ENCODE measurements at places on chromosomes 2 and 18.
A peak's percentile ranks its signal among the peaks of the same experiment; 100 is the strongest.

DNA sequence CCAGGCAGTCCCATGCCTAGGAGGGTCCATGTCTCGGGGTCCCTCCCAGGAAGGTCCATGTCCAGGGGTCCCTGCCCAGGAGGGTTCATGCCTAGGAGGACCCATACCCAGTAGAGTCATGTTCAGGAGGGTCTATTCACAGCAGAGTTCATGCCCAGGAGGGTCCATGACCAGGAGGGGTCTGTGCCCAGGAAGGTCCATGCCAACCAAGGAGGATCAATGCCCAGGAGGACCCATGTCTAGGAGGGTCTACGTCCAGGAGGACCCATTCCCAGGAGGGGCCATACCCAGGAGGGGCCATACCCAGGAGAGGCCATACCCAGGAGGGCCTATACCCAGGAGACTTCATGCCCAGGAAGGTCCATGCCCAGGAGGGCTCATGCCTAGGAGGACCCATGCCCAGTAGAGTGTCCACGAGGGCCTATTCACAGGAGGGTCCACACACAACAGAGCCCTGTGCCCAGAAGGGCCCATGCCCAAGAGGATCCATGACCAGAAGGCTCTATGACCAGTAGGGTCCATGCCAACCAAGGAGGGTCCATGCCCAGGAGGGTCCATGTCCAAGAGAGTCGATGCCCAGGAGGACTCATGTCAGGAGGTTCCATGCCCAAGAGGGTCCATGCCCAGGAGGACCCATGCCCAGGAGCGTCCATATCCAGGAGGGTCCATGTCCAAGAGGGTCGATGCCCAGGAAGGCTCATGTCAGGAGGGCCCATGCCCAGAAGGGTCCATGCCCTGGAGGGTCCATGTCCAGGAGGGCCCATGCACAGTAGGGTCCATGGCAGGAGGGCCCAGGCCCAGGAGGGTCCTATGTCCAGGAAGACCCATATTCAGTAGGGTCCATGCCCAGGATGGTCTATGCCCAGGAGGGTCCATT is 10.1 kb downstream of the GPR35 start:
- DNase-seq, result no peak

DNA sequence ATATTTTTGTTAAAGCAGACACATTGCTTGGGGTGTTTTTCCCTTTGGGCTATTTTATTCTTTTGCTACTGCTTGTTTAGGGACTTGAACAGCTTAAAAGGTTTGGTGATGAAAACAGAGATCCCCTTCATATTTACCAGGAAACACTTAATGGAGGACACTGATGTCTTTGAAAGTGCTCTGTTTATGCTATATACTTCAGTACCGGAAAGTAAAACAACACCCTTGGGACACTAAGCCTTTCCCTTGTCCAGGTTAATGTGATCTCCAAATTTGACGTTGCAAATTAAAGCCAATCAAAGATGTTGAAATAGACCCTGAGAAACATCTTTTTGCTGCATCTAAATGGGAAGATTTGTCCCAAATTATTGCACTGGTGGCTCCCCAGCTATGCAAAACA is 564.6 kb upstream of the PKDCC start:
- DNase-seq, result no peak

DNA sequence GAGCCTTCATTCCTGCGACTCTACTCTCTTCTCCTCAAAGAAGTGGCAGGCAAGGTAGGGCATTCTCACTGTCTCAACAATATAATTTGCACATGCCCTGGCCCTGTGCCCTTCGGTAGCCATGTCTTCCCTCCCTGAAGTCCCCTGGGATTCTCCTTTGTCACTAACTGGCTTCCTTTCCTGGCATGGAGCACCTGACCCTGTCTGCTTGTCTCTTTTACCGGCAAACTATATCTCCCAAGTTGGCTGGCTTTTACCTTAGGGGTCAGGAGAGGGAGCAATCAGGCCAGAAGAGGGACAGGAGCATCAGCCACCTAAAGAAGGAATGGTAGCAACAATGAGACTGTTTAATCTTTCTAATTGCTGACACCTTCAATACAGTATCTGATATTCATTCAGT is 51.9 kb upstream of the RMDN2 start:
- DNase-seq, result no peak

DNA sequence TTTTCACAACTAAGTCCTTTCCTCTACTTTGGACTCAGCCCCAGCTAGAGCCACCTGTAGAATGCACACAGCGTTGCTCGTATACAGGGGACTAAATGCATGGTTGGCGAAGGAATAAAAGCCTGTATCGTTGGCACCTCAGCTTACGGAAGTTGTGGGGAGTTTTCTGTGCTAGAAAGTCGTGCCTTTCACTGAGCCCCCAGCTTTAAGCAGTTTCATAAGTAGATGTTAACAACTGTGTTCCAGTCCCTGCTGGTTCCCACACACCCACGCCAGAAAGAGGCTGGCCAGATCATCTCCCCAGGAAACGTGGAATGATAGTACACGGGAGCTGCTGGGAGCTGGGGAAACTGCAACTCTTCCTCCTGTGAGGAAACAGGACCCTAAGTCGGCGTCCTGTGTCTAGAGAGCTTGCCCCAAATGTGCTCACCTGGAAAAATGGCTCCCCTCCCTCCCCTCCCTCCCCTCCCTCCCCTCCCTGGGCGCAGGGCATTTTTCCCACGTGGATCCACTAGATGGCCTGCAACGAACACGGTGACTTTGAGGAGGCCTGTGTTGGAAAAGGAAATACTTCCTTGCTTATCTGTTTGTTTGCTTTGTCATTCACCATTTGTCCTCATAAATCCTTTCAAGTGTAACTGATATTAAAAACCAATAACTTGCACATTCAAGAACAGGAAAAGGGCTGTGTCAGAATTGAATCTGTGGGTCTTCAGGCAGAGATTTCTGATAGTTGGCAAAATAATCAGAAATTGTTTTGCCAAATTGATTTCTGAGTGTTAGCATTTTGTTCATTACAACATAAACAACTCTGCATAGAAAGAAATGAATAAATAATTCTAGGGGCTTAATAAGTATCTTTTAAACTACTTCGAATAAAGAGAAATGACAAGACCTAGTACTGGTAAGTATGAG is 43.9 kb upstream of the RFX8 start:
- DNase-seq, result no peak

GRCh38 chr2:226756131-226756530 is 43.5 kb downstream of the IRS1 start:
- DNase-seq, result no peak

DNA sequence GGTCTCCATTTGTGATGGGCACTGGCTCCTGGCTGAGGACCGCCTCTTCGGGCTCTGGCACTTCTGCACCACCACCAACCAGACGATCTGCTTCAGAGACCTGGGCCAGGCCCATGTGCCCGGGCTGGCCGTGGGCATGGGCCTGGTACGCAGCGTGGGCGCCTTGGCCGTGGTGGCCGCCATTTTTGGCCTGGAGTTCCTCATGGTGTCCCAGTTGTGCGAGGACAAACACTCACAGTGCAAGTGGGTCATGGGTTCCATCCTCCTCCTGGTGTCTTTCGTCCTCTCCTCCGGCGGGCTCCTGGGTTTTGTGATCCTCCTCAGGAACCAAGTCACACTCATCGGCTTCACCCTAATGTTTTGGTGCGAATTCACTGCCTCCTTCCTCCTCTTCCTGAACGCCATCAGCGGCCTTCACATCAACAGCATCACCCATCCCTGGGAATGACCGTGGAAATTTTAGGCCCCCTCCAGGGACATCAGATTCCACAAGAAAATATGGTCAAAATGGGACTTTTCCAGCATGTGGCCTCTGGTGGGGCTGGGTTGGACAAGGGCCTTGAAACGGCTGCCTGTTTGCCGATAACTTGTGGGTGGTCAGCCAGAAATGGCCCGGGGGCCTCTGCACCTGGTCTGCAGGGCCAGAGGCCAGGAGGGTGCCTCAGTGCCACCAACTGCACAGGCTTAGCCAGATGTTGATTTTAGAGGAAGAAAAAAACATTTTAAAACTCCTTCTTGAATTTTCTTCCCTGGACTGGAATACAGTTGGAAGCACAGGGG is 5.5 kb downstream of the TMEM37 start:
- no peak for DNase-seq

DNA sequence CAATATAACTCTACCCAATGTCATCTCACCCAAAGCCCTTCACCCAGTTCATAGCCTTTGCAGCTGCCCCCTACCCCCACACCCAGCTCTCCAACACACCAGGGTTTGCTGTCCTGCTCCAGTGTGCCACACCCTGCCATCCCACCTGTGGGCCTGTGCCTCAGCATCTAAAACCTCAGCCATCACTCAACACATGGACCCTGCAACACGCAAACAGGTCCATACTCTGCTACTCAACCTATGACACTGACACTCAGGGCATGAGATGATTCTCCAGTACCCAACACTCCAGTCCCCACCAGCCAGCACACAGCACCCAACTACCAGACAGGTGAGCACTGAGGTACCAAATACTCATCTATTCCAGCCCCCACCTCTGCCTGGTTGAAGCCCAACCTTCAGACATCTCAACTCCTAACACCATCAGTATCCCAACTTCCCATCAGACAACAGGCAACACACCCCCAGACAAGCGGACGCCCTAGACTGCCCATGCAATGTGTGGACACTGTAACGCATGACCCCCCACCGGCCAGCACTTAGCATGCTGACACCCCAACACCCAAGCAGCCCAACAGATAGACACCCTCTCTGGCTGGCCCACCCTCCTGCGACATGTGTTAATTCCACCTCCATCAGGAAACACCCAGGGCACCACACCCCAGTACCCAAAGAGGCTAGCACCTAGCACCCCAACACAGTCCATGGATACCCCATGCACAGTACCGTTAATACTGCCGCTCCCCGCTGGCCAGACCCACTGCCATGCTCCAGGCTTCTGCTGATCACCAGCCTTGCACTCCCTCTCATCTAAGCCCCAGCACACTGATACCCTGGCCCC is 25.0 kb downstream of the ZAP70 start:
- no peak for DNase-seq

- DNase-seq, result no peak
Measured at GRCh38 chr2:54529935-54530334, 73.8 kb downstream of the SPTBN1 start.

- DNase-seq, result no peak
Measured at GRCh38 chr2:100599566-100599965, 36.8 kb downstream of the PDCL3 start.

DNA sequence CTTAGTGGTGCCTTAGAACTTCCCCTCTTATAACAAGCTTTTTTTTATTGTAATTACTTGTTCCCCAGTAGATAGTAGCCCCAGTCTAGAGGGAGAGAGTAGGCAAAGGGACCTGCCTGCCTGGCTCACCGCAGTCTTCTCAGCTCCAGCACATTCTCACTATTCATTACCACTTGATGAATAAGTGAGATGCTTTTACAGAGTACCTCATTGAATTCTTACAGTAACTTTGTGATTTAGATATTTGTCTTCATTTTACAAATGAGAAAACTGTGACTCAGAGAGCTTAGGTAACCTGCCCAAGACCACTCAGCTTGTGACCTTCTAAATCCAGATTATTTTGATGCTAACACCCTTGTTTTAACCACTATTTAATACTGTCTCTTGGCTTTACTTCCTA is 77.8 kb downstream of the CHRNA1 start:
- DNase-seq, result no peak

DNA sequence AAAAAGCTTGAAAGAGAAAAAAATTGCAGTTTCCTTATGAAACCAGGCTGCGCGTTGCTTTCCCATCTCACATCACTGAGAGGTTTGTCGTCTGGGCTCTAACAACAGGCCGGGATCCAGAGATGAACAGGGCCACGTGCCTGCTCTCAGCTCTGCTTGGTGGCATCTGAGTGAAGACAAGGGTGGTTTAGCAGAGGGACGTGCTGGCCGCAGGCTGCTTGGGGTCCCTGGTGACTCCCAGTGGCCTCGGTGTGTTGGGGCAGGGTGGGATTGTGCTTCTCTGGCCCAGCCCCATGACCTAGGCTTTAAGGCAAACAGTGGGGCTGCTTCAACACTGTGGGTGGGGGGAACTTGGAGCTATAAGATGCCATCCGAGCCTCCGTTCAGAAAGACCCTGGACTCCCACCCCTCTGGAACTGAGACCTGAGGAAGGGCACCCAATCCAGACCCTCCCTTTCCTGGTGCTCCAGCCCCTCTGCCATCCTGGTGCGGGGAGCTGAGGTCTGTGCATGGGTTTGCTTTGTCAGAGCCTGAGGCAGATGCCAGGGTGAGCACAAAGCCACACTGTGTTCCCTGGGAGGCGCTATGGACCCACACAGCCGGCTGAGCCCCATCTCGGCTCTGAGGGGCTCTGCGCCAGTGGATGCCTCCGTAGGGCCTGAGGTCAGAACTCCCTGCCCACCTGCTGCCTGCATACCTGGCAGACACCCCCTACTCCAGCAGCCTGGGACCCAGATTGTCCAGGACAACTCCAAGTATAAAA is 18.4 kb upstream of the HPCAL1 start:
- DNase-seq, result peak; percentile 26

DNA sequence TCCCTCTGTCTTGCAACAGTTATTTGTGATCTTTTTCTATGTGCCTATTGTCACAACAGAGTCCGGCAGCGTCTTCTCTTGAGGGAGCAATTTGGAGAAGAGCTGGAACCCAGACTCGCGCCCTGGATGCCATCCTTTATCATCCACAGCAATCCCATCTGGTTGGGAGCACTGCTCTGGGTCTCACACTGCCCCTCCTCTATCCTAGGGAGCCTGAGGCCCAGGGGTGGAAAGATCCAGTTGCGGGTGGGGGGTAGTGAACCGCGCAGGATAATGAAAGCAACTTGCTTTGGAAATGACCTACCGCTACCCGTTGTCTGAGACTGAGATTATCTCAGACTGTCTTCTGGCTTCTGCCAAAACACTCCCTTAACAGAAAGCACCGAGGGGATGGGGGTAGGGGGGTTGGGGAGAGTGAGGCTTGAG is 713 bp downstream of the WBP1 start:
- DNase-seq, result no peak
